Left ventricle myocardium inferior (tissue), 1 donor: ENCODE measurements at places on chromosomes 4 and X.

- no peak for DNase-seq
Measured at GRCh38 chrX:140157611-140158010, 192.3 kb upstream of the CXorf66 start.

DNA sequence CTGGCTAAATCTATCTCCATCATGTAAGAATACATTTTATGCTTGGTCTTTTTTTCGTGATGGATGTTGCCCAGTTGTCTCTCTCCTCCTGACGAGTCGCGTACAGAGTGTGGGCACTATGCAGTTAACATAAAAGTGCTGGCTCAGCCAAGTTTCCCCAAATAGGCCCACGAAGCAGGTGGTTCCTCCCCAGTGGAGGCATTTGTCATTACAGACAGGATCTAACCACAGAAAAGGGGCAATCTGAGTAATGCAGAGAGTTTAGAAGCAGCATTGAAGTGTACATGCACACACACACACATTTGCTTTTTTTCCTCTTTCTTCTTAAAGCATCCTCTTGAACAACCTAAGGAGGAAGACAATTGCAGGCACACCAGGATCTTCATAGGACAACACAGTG lies 188.7 kb upstream of the VCX start:
- no peak for DNase-seq

DNA sequence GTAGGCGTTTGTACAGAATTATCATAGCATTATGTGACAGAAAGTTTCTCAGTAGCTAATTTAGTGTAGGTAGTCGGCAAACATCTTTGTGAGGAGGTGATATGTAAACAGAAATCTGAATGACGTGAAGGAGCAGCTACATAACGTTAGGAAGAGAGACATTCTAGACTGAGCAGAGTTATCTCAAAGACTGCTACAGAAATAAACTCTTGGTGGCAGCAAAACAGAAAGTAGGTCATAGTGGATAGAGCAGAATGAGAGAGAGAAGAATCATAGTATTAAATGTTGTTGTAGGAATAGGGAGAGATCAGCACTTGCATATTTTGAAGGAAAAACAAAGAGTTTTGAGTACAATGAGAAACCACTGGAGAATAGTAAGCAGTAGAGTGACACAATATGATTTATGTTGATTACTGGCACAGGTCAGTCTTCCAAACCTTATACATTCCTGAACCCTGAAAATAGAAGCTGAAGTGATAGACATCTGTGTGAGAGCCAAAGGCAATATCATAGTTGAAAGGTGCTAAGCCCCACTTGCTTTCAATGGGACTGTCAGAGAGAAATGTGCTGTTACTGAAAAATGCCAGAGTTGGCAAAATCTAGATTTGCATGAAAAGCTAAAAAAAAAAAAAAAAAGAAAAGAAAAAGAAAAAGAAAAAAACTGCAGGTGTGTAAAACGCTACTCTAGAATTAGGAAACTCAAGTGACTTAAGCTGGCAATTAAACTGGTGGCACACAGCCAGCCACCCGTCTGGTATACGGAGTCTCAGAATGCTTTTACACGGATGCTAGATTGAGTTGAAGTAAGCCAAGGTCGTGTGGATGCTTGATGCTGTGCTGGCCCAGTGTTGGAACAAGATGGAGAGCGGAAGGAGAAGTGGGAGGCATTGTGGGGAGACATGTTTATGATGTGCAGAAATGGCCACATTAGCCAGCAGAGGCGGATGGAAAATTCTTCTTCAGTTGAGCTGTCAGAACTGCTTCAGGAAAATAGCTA lies 750.2 kb upstream of the HS3ST1 start:
- DNase-seq, result peak; percentile 17

- no peak for DNase-seq
Measured at GRCh38 chr4:14233126-14233525, 605.6 kb upstream of the BOD1L1 start.

DNA sequence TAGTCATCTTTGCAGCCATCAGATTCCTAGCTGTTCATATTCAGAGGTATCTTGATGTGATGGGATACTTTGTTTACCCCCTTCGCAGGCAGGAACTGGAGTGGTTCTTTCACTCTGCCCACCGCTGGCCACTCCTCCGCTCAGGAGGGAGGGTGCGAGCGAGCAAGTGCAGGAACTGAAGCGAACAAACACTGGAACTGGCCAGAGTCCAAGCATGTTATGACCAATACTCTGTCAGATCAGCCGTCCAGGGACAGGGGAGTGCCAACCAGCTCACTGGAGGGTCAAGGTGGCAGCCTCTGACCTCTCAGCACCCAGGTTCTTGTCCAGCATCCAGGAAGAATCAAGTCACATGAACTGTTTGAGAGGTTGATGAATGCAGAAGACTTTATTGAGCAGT lies 18.0 kb upstream of the MANBA start:
- no peak for DNase-seq

DNA sequence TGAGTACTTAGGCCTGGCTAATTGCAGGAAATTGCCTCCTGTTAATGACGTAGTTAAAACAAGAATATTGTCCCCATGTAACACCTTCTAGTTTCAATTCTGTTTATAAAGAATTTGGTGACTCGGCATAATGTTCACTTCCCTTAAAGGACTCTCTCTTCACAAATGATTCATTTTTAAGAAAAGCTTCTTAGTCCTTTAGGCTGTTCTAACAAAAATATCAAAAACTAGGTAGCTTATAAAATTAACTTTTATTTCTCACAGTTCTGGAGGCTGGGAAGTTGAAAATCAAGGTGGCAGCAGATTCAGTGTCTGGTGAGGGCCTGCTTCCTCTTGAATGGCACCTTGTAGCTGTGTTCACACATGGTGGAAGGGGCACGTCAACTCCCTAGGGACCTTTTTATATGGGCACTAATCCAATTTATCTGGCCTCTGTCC lies 23.8 kb downstream of the COL25A1 start:
- DNase-seq, result no peak

DNA sequence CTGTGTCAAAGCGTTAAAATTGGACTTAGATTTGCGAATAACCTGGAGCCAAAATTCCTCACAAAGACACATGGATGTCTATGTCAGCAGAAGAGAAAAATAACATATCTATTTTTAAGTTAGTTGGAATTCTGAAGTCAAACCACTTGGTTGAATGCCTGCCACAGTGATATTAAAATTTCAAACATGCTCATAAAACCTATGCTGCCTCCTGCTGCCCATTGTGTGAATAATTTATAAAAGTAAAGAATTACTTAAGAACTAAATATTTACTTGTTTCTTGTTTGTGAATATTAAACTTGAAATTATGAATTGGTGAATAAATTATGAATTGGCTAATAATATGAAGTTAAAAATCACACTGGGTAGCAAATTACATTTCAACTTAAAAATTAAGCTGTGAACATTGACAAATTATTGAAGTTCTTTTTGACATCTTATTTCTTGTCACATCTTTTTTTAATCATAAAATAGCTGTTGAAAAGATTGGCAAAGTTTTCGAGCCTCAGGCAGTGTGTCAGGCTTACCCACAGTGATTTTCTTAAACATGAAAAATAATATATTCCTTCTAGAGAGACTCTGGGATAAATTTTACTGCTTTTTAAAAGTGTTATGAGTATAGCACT lies 35.4 kb downstream of the FABP2 start:
- DNase-seq, result no peak

- DNase-seq, result no peak
Measured at GRCh38 chr4:98506462-98507132, 151.8 kb downstream of the TSPAN5 start.

- DNase-seq, result no peak
Measured at GRCh38 chrX:136021160-136021559, 35.9 kb downstream of the SLC9A6 start.

DNA sequence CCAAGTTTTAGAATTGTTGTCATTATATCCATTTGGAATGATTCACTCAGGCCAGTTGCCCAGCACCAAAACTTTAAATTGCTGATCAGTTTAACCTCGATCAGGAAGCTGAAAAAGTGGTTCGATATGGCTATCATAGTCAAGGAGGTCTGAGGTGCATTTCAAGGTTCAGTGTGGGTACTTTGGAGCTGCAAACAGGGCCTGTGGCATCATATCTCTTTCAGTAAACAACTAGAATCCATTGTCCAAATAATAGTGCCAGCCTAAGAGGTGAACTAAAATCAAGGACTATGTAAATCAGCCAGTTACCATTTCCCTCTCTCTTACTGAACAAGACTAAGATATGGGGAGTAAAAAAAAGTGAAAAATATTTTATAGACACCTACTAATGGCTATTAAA lies 14.2 kb downstream of the TMEM47 start:
- no peak for DNase-seq

- peak; percentile 17 for DNase-seq
Measured at GRCh38 chrX:49041744-49042580, 1.2 kb downstream of the TFE3 start.

DNA sequence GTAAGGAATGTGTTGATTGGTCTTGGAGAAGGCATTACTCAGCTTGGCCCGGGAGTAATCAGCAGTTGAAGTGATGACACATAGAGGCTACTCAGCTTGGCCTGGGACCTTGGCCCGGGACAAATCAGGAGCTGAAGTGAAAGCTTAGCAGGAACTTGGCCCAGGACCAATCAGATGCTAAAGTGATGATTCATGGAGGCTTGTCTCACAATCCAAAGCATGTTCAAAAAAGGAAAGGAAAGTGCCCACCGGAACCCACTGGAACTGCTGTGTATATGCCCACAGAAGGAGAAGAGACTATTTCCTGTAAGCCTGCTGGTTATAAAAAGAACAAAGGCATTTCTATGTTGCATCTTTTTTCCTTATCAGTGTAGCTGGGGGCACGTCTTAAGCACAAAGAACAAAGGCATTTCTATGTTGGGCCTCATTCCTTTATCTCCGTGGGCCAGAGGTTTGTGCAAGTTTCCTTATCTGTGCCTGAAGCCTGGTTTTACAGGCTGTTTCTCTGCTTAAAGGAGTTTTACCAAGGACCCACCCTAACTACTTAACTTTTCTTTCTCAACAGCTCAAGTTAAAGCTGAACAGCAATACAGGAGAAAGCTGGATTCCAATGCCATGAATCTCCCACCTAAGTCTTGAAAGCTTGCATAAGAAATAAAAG lies 1176.7 kb downstream of the NLGN4X start:
- DNase-seq, result peak; percentile 15

DNA sequence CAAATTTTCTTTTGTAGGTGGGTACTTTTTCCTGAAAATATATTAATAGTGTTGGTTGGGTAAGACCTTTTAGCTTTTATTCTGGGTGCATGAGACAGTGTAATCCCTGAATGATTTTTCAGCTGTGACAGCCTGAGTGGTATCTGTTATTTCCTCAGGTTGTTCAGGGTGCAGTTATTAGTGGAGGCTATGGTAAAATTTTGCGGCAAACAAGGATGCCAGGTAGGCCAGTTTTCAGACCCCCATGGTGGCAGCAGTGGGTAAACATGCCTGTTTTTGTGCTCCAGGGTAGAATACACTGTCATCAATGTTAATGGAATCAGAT lies 47.9 kb upstream of the GRID2 start:
- no peak for DNase-seq

DNA sequence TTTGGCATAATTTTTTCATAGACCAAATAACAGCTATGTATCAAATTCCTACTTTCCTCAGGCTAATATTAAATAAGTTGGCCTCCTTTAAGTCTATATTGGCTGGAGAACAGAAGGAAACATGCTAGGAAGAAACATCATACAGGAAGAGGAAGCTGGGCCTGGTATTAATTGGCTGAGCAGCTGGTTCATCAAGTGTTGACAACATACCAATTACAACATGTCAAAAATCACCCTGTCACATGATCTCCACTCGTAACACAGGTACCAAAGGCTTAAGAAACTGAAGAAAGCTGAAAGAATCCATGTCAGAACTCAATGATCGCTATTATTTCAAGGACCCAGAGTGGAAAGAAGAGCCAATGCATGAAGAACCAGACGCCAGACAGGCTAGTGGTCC lies 10.5 kb downstream of the WDFY3 start:
- DNase-seq, result no peak

- DNase-seq, result no peak
Measured at GRCh38 chr4:182307746-182308145, 64.5 kb downstream of the TENM3 start.

GRCh38 chr4:135548711-135549110 lies 1347.1 kb upstream of the PABPC4L start:
- no peak for DNase-seq

GRCh38 chrX:87788976-87789375 lies 271.4 kb downstream of the KLHL4 start:
- DNase-seq, result no peak

DNA sequence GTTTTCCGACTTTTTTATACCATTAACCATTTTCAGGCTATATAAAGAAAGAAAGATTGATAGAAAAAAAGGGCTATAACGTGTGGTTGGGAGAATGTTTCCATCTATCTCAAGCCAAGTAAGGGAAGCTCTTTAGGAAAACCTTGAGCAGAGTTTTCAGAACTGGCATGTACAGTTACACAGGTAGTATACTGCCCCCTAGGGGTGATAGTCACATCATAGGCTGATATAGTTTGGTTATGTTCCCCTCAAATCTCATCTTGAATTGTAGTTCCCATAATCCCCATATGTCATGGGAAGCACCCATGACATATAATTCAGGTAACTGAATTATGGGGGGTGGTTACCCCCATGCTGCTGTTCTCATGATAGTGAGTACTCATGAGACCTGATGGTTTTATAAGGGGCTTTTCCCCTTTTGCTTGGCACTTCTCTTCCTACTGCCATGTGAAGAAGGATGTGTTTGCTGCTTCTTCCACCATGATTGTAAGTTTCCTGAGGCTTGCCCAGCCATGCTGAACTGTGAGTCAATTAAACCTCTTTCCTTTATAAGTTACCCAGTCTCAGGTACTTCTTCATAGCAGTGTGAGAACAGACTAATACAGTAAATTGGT lies 186.8 kb downstream of the TMA16 start:
- no peak for DNase-seq

DNA sequence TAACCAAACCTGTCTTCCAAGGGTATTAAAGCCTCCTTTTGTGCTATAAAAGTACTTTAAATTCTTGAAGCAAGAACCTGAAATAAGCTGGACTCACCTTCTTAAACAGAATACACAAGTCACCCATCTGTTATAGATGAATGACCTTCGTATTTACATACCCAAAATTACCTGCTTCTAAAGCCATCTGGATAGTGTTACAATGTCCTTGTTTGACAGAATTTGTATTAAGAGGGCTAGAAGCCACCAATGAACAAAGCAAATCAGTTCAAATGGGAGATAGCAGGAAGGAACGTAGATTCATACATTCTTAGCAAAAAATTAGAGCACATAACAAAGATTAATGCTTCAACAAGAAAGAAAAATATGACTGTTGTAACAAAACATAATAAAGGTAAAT lies 33.7 kb upstream of the CCSER1 start:
- no peak for DNase-seq

- no peak for DNase-seq
Measured at GRCh38 chrX:73647212-73647611, 84.2 kb downstream of the CHIC1 start.

GRCh38 chr4:66372706-66373105 lies 702.4 kb upstream of the EPHA5 start:
- no peak for DNase-seq

GRCh38 chr4:6900956-6901355 lies 8.7 kb upstream of the TBC1D14 start:
- no peak for DNase-seq

GRCh38 chr4:105059337-105059736 lies 87.3 kb upstream of the TET2 start:
- DNase-seq, result no peak

GRCh38 chr4:68599150-68599549 lies 23.0 kb upstream of the UGT2B17 start:
- DNase-seq, result no peak
